ENCODE measurements at places on chromosomes 4 and X. TPM values are rescaled to one million over a fixed set of nuclear protein-coding genes. Genes with fewer than 3 reads are reported as not detected.

GPM6B gene
- 0.38 TPM for total RNA-seq

TSPAN7 gene
- 3.0 TPM for total RNA-seq

TEX11 gene
- total RNA-seq, result not detected

ETDB gene
- total RNA-seq, result not detected

PASD1 gene
- not detected for total RNA-seq

RS1 gene
- total RNA-seq, result not detected

OPN1MW2 gene
- total RNA-seq, result not detected

UGT2A2 gene
- total RNA-seq, result not detected

GALNTL6 gene
- total RNA-seq, result 0.08 TPM

CT45A10 gene
- 0.51 TPM for total RNA-seq

ANK2 gene
- total RNA-seq, result 0.52 TPM
